ENCODE measurements at places on chromosomes 7 and 10.

GRCh38 chr7:141272417-141272816 lies 198.6 kb downstream of the TMEM178B start:
- H3K4me3 ChIP-seq = no peak overlapping the region
- no peaks in the 10 kb centered on the region for H3K27me3 ChIP-seq
- no peaks in the 10 kb centered on the region for H3K36me3 ChIP-seq
- H3K27ac ChIP-seq = no peak overlapping the region
- DNase-seq = no peak

GRCh38 chr10:129626796-129627435 lies 159.9 kb downstream of the MGMT start:
- no peaks in the 10 kb centered on the region for H3K27me3 ChIP-seq
- no peak overlapping the region for H3K4me3 ChIP-seq
- no peak for DNase-seq
- H3K4me1 ChIP-seq = peaks cover 4% of the 10 kb centered on the region

DNA sequence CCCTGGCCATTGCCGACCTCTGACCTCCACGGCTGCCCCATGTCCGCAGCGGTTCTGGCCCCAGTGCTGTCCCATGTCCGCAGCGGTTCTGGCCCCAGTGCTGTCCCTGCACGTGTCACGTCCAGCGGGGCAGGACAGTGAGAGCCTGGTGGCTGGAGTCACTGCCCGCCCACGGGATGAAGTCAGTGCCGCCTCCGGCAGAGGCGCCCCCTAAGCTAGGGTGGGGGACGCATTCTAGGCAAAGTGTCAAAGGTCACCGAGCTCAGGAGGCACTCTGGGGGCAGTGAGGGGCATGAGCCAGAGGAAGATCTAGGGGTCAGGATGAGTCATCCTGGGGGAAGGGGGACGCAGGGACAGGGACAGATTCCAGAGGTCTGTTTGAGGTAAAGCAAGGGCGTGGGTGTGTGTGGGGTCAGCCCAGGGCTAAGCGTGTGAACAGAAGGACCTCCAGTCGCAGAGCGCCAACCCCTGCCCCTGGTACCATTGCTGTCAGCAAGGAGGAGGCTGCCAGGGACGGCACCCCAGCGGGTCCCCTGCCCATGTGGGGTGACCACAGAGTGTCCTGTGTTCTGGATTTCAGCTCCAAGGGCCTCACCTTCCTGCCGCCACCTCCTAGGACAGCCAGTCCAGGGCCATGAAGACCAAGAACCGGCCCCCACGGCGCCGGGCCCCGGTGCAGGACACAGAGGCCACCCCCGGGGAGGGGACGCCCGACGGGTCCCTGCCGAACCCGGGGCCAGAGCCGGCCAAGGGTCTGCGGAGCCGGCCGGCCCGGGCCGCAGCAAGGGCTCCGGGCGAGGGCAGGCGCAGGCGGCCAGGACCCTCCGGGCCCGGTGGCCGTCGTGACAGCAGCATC lies 665 bp downstream of the BHLHA15 start:
- peak overlapping the region; percentile 41 for H3K4me3 ChIP-seq
- no peaks in the 10 kb centered on the region for H3K4me1 ChIP-seq
- H3K27me3 ChIP-seq = no peaks in the 10 kb centered on the region
- H3K36me3 ChIP-seq = peaks cover 14% of the 10 kb centered on the region

- no peaks in the 10 kb centered on the region for H3K36me3 ChIP-seq
- H3K4me1 ChIP-seq = no peaks in the 10 kb centered on the region
- no peaks in the 10 kb centered on the region for H3K27me3 ChIP-seq
These were observed 36.0 kb upstream of the PIK3AP1 start for GRCh38 chr10:96756111-96756903.

Data from MCF 10A (cell line).